ENCODE measurements at places on chromosomes 6 and 20.

GRCh38 chr6:101760843-101761621, 367.5 kb downstream of the GRIK2 start:
- no peak for DNase-seq

DNA sequence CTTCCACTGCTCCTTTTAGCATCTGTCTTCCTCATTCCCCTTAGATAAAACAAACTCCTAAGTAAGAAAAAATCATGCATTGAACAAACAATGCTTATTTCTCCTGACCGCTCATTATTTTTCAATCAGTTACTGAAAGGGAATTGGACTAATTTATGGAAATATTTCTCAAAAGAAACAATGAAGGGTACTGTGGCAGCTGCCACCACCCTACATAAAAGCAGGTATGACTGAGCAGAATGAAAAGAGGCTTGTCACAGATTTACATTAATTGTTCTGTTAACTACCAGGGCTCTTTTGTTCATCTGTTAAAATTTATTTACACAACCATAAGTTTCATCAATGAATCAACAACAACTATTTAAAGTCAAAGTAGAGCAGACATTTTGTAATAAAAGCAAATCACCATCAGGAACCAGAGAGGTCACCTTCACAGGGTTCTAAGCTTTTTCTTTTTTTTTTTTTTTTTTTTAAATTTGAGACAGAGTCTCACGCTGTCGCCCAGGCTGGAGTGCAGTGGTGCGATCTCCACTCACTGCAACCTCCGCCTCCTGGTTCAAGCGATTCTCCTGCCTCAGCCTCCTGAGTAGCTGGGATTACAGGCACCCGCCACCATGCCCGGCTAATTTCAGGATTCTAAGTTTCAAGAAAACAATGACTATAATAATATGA, 204.0 kb downstream of the PTPRK start:
- no peak for DNase-seq

DNA sequence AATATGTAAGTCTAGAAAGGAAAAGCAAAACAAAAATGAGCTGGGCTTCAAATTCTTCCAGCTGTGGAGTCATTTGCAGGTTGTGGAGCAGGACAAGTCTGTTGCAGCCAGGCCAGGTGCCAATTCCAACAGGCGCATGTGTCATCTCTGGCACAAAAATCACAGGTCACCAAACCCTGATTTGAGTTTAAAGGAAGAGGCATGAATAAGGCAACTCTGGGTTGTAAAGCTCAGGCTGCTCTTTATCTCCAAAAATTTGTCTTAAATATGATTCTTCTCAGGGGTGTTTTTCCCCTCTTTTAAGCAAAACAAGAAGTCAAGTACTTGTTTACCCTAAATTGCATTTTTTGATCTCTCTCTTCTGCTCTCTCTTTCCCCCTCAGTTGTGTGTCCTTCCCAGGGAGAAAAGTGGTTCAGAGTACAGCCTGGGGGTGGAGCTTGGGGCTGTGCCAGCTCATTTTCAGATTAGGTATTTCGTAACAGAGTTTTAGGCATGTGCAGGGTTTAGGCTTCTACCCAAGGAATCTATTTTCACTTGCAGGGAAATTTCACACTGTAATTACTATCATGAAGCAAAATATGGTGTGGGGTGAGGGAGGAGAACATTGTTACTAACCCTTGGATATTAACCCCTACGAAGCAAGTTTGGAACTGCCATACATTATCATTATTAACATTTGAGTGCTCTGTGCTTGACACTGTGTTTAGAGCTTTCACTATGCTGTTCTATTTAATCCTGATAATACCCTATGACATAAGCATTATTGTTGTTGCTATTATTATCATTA, 8.3 kb upstream of the NCOA3 start:
- DNase-seq, result peak; percentile 31

DNA sequence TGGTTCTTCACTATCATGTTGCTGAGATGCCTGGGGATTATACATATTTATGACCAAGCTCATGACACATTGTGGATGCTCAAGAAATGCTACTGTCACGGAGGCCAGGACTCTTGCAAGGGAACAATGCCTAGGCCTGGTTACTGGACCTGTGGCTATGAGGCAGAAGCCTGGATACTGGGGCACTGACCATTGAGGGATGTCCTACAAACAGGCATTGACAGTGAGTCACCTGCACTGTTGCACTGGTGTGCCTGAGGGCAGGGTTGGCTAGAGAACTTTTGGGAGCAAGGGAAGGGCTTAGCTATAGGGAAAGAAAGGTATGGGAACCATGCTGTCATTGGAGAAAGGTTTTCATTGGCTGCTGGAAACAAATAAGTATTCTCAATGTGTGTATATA, 313.1 kb upstream of the SUPT3H start:
- no peak for DNase-seq

DNA sequence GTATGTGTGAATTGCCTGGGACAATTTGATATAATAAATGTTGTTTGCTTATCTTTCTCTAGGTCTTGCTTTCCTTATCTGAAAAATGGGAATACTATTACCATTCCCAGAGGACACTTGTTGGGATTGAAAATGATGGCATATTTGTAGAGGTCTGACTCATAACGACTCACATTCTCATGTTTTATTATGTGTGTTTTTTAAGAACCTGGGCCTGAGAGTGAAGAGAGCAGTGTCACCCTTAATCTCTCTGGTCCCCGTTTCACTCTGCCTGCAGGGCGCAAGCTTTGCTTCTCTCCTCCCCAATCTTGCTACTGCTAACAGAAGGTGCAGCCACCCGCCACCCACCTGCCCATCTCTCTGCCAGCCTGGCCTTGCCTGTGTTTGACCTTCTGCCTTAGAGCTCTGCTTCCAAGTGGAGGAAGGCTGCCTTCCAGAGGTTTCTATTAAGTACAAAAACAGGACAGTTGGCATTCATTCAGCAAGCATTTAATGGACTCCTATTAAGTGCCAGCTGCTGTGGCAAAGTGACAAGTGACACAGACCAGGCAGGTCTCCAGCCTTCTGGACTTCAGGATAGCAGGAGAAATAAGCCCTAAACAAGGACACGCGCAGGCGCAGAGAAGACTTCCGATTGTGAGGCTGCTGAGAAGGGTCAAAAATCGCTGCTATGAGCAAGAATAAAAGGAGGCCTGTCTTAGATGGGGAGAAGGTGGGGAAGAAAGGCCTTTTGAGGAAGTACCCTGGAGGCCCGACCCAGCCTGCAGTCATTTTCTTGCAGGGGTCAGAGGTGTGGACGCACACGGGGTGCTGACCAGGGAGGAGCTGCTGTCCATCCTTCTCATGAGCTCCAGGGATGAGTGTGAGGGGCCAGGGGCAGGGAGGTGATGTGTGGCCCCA, 112.5 kb downstream of the JPH2 start:
- DNase-seq, result no peak

DNA sequence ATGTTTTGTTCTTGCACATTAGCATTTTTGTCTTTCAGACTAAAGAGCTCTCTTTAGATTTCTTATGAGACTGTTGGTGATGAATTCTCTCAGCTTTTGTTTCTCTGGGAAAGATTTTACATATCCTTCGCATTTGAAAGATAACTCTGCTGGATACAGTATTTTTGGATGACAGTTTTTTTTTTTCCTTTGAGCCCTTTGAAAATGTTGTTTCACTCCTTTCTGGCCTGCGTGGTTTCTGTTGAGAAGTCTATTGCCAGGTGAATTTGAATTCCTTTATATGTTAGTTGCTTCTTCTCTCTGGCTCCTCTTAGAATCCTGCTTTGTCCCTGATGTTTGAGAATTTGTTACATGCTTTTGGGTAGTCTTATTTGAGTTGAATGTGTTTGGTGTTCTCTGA, 22.2 kb upstream of the KIAA1586 start:
- DNase-seq, result no peak

DNA sequence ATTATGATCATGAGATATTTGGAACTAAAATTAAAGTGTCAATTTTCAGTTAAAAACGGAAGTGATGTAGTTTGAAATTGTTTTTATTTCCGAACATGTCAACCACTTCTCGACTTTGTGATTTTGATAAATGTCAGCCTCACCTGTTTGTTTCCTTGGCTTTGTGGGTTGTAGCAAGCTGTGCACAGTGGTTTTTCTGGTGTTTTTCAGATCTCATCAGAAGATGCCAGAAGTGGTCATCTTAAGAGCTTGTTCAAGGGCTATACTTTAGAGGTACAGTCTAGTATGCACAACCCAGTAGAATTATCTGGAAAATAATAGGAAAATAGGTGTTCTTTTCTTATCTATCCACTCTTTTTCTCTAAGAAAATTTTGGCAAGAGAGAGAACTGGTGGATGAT, 134.0 kb downstream of the GRIK2 start:
- no peak for DNase-seq

DNA sequence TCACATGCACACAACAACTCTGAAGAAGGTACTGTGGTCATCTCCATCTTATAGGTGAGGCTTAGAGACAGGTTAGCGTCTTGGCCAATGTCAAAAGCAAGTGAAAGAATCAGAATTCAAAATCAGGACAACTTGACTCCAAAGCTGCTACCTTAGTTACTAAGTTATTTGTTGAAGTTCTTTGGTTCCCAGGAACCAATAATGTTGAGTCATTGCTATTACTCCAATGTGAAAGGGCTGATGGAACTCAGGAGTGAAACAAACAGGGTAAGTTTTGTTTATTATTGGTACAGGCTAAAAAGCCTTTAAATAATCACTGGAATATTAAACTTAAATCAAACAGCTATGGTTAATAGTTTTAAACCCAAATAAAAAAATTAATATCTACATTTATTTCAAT, 111.1 kb downstream of the PDSS2 start:
- no peak for DNase-seq

- DNase-seq, result no peak
Measured at GRCh38 chr6:98920904-98921431, 26.8 kb downstream of the FBXL4 start.

DNA sequence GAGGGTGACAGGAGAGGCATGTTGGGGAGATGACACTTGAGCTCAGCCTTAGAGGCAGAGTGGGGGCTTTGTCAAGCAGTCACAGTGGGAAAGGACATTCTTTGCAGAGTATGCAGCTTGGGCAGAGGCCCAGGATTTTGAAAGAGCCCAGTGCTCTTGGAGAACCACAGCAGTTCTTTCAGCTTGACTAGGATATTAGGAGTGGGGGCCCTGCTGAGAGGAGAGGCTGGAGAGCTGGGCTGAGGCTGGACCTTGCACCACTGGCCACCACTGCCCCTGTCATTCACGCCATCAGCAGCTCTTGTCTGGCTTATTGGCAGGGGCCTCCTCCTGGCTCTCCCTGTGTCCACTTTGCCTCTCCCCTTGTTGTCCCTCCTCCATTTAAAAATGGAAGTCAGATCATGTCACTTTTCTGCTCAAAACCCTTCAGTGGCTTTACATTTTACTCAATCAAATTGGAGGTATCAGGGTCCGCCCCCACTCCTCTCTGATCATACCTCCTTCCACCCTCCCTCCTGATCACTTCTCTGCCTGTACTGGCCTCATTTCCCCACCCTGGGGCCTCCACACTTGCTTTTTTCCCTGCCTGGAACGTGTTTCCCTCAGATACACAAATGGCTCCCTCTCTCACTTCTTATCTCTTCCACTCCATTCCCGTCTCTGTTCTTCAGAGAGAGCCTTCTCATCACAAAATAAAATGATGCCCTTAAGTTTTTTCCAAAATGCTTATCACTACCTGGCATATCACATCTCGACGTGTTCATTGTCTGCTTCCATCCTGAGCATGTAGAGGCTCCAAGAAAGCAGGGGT, 10.5 kb downstream of the MANBAL start:
- DNase-seq, result no peak

DNA sequence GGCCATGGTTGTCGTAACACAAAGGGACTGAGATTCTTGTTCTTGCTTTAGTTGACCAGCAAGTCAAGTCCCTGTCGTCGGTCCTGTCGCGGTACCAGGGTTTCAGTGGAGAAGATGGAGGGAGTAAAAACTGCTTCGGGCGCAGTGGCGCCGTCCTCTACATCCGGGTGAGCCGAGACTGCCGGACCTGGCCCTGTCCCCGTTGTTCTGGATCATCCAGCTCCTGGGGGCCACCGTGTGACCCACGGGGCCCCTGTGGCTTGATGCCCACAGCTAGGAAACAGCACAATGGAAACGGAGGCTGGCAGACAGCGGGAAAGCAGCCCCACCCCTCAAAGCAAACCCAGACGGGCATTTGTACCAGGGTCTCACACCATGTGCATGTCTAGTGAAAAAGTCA, 15.0 kb downstream of the MTG2 start:
- DNase-seq, result no peak

All from NCI-H1436 (cell line).